ENCODE measurements at places on chromosomes 16 and 17.

DNA sequence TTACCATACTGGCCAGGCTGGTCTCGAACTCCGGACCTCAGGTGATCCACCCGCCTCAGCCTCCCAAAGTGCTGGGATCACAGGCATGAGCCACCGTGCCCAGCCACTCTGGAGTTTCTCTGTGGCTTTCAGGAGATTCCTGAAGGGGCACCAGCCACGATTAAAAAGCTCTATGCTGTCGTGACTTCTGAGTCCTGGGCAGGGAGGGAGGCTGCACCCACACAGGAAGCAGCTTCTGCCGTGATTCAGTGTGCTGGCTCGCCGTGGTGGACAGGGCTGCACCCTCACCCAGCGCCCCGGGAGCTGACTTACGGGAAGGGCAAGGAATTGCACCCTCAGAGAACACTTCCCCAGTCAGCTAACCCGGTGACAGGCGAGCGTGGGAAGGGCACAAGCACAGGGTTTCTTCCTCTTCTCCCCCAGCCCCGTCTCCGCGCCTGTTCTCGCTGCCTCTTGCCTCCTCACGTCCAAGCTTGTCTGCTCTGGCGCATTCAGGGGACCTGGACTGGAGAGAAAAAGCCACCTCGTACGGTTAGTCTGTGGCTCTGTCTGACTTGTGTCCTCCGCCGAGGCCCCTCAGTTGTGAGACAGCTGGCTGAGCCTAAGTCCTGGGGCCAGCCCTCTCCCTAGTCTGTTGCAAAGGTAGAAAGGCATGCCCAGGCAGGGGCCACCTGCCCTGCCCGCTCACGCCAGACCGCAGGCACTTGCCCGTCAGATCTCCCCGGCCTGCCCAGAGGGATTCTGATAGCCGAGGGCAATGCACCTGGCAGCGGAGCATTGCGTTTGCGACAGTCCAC lies 145.0 kb downstream of the SEC14L1 start:
- peak; percentile 63 for DNase-seq

DNA sequence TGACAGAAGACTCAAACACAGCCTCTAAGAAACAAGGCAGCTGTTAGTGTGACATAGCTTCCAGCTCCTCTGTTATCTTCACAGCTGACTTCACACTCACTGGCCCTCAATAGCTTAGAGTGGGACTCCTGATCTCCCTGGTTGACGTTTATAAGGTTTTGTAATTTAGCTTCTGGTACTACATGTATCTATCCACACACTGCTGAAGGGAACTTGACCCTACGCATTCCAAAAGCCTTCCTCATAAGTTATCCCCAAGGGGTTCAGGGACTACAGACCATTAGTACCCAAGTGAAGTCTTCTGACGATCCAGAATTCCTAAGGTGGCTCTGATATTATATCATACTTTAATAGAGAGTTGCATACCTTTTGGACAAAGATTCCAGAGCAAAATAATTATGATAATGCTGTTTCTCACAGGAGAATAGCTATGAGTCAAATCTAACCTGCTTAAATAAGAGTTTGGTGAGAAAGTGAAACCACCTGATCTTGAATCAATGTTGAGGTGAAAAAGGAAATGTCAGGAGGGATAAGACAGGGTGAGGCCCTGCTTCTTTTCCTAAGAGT lies 14.5 kb downstream of the ACACA start:
- DNase-seq = no peak

DNA sequence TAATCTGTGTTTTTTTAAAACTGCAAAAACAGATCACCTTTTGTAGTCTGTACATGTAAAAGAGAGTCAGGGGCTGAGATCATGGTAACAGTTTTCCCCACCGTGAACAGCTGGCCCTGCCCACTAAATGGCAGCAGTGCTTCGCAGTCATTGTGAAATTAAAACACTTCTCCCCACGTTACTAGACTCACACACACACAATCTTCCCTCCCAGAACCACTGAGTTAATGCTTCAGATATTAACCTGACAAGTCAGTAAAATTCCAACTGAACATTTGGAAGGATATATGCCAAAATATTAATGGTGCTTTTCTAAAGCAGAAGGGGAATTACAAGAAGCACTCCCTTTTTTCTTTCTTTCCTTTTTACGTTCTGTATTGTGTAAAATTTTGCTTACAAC lies 1.2 kb upstream of the CD300LG start:
- no peak for DNase-seq

DNA sequence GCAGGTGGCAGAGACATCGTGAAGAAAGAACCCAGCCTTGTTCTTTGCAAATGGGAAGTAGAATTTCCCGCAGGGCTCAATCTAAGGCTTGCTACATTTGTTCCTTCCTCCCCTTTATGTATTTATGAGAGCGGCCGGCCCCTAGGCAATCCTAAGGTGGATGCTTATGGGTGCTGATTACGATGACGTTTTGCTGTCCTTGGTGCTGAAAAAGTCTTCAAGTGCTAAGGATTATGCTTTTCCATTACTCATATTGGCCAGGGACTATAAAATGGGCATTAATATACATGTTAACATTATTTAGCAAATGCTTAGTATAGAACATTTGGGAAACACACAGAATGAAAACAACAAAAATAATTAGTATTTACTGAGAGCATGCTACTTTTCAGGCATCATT lies 313.3 kb upstream of the XYLT1 start:
- DNase-seq = no peak

GRCh38 chr17:78360371-78361224 lies 721 bp upstream of the SOCS3 start:
- peak; percentile 86 for DNase-seq

- DNase-seq = peak; percentile 15
Observed at GRCh38 chr17:36731811-36732210, 130.4 kb downstream of the MRM1 start.

DNA sequence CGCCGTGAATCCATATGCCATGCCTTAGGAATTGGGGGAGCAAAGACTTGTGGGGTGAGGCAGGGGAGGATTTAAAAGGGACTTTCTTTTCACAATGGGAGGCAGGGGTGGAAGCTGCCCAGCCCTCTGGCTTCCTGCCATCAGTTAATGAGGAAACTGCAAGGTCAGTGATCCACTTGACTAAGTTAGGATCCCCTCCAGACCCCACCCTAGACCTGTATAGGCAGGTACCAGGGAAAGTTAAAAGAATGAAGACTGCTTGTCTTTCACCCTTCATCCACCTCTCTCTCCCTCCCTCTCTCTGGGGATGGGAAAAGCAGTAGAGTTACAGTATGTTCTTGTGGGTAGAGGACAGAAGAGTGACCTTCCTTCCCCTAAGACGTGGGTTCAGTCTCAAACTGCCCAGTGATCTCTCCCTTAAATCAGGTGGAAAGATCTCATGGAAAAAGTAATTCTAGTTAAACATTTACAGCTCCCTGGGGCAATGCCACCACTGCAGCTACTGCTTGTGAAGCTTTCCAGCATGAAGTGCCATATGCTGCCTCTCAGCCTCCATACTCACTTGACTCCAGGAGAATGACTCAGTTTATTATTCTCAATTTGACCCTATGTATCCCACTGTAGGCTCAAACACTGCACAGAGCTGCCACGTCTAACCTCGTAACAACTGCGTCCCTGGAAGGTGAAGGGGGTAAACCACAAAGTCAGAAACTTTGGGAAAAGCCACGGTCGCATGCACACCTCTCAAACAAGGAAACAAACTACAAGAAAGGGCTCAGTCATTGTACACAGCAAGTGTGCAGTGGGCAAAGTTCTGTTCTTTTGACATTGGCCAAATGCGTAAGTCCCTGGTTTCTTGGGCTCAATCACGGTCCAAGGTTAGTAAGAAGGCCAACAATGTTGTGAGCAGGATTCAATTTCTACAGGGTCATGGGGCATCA lies 1.2 kb downstream of the COA3 start:
- DNase-seq = no peak

- DNase-seq = no peak
Observed at GRCh38 chr16:92431-93339, 14.7 kb downstream of the MPG start.

DNA sequence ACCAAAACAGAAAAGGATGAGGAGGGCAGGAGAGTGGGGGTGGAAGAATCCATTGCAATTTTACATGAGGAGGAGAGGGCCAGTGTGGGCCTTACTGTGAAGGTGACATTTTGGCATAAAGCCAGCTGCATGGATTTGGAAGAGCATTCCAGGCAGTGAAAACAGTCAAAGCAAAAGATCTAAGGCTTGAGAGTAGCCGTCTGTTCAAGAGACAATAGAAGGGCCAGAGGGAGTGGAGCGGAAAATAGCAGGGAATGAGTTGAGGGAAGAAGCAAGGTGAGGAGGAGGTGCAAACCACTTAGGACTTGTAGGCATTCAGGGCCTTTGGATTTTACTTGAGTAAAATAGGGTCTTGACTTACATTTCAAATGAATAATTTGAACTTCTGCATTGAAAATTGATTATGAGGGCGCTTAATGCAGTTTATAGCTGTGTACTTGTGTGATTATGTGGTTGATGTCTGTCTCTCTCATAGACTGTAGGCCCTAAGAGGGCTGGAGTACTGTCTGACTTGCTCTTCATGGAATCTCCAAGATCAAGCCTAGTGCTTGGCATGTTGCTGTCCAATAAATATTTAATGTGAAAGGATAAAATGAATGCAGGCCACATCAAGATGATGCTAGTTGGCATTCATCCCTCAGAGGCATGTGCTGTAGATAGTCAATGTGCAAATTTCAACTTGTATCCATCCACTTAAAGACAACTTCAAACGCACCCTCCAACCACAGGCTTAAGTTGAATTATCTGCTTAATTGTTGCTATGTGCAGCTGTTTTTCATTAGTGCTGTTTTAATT lies 772.1 kb upstream of the RBFOX1 start:
- no peak for DNase-seq

DNA sequence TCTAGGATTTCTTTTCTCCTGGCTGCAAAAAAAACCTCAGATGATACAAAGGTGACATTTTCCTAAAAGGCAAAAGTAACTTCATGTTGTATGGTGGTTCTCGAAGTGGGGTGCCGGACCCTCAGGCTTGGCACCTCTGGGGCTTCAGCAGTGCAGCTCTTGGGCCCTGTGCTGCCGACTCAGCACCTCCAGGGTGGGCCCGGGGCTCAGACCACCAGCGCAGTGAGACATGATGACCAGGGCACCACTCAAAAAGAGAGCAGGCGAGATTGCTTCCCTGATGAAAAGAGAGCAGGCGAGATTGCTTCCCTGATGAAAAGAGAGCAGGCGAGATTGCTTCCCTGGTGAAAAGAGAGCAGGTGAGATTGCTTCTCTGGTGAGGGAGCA lies 98.7 kb upstream of the ZNF750 start:
- no peak for DNase-seq

All from NCI-H1417 (cell line).